ENCODE measurements at places on chromosomes 7 and 10.

DNA sequence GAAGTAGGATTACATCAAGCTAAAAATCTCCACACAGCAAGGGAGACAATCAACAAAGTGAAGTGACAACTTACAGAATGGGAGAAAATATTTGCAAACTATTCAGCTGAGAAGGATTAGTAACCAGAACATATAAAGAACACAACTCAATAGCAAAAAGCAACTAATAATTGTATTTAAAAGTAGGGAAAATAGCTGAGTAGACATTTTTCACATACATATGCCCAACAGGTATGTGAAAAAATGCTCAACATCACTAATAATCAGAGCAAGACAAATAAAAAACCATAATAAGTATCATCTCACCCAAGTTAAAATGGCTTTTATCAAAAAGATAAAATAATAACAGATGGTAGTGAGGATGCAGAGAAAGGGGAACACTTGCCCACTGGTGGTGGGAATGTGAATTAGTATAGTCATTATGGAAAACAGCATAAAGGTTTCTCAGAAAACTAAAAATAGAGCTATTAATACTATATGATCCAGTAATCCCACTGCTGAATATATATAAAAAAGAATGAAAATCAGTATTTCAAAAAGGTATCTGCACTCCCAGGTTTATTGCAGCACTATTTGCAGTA lies 784.5 kb upstream of the C7orf33 start:
- DNase-seq, result no peak

DNA sequence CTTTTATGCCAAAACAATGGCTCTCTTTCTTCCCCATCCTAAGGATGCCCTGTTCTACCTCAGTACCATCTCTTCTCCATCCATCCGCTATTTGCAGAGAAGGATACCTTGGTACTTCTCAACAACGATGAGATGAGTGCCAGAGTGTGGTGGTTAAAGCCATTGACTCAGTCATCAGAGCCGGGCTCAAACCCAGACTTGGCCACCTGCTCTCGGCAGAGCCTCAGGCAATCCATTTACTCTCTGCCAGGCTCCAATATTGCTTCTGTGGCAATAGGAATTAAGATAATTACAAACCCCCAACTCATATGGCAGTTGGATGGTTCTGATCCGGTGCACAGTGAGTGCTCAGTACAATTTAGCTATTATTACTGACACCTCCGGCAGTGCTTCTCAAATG lies 121.3 kb downstream of the PRLHR start:
- no peak for DNase-seq

- DNase-seq, result peak; percentile 29
Observed at GRCh38 chr10:93413252-93413689, 68.9 kb downstream of the MYOF start.

GRCh38 chr10:12822126-12822892 lies 179.2 kb downstream of the CCDC3 start:
- DNase-seq, result no peak

- peak; percentile 74 for DNase-seq
Observed at GRCh38 chr10:110226543-110226925, 19.1 kb downstream of the MXI1 start.

DNA sequence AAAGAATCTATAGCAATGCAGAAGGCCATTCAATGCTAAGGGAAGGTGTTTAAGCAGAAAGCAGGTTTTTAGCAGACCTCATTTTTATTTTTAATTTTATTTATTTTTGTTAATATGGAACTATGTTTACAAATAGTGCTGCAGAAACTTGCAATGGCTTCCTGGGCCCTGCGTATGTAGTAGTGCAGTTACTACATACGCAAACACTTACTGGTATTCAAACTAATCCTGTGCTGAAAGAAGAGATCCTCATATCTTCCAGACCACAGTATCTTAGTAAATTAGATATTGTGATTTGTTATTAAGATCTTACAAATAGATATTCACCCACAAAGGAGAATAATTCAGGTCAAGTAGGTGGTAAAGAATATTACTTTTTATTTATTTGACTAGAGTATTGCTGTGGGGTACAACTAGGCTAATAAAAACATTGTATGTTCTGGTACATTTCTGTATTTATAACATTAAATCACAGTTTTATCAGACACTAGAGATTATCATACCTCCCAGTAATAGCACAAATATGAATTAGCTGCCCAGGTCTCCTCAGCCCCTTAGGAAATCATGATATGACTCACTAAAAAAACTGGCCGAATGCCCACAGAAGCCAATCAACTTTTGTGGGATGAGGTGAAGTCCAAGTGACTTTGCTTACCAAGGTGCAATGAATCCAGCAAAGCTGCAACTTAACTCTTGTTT lies 57.6 kb downstream of the RNLS start:
- no peak for DNase-seq

GRCh38 chr10:101301111-101301731 lies 52.7 kb upstream of the BTRC start:
- peak; percentile 36 for DNase-seq

DNA sequence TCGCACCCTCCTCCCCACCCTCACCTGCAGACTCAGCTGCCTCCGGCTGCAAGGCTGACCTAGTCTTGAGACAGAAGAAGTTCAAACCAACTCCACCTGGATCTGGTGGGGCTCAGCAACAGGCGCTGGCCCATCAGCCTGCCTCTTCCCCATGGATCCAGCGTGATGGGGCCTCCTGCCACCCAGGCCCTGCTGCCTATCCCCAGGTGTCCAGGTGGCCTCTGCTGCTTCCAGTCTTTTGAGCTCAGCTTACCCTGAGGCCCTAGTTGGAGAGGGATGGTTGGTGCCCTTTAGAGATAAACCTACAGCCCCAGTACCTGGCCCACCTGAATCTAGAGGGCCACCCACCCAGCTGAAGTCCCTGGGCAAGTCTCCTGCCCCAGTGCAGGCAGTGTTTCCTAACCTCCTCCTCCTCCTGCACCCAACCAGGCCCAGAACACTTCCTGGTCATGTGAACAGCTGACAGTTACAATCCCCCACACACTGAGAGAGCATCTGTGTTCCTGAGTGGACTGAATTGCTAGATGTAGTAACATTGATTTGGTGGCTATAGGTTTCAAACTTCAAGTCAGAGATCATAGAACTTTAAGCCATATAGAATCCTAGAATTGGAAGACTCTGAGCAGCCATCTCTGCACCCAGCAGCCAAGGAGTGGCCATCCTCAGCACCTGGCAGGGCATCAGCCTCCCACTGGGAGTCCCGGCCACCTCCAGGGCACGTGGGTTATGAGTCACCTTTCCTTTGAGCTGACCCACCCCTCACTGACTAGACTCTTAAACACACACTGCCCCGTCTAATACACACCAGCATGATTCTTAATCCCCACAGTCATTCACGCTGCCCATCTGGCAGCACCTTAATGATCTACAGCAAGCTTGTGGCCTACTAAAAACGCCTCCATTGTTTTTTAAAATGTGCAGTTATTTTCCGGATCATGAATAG lies 51.9 kb downstream of the ALOX5 start:
- no peak for DNase-seq

DNA sequence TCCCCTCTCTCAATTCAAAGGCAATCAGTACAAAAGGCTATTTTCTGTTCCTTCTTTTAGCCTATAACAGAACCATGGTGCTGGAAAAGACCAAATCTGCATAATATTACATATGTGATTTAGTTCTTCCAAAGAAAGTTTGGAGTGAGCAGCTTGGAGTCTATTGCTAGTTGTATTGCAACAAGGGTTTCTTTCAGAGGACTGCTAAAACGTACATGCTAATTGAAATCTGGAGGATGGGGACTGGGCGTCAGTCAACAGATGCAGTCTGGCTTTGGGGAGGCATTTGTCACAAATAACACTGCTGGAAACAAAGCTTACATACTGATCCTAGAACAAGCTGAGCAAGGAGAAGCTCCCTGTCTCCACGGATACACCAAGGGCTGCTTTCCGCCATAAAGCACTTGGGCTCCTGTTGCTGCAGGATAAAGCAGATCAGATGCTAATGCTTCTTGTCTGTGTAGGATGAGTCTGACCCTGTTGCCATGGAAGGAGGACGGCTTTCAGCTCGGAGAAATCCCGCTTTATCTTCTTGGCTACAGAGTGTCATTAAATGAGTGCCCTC lies 883.5 kb downstream of the SORCS1 start:
- DNase-seq, result no peak

GRCh38 chr7:74418076-74418475 lies 35.6 kb upstream of the GTF2IRD1 start:
- DNase-seq, result no peak

DNA sequence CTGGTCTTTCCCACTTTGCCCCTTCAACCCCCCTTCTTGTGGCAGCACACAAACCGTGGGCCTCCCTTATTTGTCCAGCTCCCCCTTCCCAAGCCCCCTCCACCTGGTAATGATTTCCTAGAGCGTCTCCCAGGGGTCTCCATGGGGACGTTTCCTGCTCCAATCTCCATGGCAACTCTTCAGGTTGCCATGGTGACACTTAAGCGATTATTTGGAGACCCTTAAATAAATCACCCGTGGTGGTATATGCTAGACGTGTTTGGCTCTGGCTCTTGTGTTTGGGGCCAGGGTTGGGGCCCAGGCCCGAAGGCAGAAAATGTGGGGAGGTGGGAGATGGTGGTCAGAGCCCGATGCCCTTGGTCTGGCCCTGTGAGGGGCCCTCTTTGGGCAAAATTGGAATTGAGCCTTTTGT lies 41.1 kb upstream of the DLG5 start:
- no peak for DNase-seq

GRCh38 chr7:99762680-99763327 lies 21.2 kb downstream of the CYP3A4 start:
- DNase-seq, result no peak

DNA sequence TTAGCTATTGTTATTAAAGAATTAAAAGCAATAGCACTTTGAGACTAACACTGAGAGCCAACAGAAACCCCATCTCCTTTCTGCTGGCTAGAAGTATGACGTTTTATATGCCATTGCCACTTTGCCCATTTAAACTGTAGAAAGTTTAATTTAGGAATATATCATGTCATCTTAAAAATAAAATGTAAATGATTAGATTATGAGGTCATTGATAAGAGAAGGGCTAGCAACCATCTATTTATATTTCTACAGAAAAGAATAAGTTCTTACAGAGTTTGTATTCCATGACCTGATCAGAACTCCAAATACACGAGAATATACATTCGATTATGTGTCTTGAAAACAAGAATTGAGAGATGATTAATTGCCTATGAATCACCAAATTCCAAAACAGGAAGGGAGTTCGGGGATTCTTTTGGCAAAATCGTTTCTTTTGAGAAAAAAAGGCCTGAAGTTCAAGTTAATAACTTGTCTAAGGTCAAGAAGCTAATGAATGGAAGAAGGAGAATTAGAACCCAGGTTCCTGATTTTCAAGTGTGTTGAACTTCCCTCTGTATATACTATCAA lies 227.0 kb downstream of the TRIL start:
- no peak for DNase-seq

DNA sequence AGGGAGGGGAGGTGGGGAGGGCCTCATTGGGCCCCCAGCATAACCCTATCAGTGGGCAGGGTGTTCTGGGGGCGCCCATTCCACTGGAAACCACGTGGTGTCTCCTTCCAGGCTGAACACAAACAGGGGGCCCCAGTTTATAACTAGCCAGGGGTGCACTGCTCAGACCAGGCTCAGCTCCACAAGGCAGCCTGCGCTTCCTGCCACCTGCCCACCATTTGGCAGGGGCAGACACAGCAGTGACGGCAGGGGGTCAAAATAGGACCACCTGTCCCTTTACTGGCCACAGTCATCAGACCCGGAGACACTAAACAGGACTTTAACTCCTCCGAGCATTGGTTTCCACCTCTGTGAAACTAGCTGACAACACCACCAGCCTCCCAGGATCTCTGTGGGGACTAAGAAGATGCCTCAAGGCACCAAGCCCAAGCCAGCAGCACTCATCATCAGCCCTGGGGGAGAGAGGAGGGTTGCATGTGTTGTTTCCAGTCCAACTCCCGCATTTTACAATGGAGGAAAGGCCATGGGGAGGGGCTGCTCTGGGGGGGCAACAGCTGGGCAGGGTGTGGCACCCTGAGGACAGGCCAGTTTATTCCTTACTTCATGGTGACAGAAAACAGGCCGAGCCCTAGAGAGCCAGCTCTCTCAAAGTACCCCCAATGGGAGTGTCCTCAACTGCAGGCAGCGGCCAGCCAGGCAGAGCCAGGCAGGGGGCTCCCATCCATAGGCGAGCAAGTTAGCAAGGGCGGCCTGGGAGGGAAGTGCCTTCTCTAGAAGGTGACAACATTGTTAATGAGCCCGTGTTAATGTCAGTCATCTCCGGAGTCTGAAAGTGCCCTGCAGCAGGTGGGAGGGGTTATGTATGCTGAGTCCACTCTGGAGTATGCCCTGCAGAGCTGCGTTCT lies 127.6 kb downstream of the TNS3 start:
- no peak for DNase-seq

- no peak for DNase-seq
Observed at GRCh38 chr7:43747328-43748105, 11.0 kb upstream of the BLVRA start.

GRCh38 chr10:116888380-116889055 lies 39.2 kb downstream of the ENO4 start:
- no peak for DNase-seq

- no peak for DNase-seq
Observed at GRCh38 chr7:14821757-14822480, 80.6 kb downstream of the DGKB start.

DNA sequence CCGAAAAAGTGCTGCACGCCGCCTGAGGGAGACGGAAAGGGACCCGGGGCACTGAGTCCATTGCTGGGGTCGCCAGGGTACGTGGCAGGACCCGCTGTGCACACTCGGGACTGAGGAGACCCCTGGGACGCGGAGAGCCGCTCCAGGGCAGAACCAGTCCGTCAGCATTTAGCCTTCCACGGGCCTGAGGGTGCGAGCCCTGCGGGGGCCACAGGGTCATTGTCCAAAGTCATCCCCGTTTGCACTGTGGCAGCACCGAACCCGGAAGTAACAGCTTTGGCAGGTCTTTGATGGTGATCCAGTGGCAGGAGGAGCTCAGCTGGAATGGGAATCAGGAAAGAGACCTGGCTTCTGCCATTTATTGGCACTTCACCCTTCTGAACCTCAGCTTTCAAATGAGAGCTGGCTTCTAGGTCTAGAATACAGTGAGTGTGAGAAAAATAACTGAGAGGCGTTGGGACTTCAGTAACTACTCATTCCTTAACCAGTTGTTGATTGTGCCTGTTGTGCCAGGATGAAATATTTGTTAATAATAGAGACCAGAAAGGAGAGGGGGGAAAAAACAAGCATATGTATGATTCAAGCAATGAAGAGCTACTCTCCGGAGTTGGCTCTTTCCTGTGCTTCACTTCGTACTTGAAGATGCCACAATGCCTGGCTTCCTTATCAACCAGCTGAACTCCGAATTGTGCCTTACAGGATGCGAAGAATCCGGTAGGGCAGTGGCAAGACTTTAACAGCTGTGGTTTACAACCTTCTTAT lies 811 bp upstream of the ARHGAP12 start:
- DNase-seq, result peak; percentile 10

DNA sequence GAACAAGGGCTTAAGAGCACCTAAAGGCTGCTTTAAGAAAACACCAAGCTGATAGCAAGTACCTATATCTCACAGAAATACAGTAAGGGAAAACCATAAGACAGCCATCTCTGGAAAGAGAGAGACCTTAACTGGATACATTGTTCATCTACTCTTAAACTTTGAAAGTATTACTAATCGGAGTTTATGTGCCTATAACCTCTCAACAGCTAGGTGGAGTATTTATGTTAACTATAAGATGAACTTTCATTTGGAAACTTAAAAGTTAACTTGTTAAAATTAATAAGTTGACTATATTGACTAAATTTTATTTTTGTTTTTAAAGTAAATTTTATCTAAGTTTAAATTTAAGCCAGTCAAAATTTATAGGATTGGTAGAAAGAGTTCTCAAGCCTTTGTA lies 90.6 kb downstream of the USP6NL start:
- no peak for DNase-seq

Measured in CD8-positive, alpha-beta T cell (primary cell).